ENCODE measurements at places on chromosomes 1 and 21.
A peak's percentile ranks its signal among the peaks of the same experiment; 100 is the strongest.

GRCh38 chr1:189117072-189117770, 1360.4 kb downstream of the BRINP3 start:
- no peak for DNase-seq

GRCh38 chr1:95371666-95372282, 137.8 kb downstream of the RWDD3 start:
- DNase-seq = no peak

DNA sequence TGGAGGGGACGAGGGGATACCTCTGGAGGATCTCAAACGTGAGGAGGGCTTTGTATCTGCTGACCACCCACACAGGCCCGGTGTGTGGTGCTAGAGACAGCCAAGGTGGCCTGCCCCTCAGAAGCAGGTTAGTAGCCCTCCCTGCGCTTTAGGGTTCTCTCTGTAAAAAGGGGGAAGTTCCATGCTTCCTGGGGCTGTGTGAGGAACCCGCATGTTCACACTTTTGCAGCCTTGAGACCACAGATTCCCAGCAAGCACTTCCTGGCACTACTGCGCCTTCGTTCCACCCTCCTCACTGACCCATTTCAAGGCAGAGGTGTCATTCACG, 7.9 kb upstream of the GUCA2B start:
- no peak for DNase-seq

DNA sequence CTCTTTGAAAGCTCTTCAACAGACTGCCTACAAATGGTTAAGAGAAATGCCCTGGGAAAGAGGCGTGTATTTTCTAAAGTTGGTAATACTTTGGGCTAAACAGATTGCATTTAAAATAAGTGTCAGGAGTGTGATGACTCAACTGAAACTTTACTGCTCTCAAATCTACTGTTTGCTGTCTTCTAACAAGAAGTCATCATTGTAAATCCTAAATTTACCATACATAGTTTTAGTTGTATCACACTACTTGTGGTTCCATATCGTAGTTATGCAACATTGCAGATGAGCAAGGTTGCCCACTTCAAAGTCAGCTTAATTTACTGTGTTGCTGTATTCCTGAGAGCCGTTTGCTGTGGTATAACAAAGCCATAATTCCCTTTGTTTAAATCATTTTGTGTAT, 59.6 kb downstream of the RGS21 start:
- DNase-seq = peak; percentile 14

GRCh38 chr1:33275706-33276572, 19.6 kb downstream of the ZNF362 start:
- no peak for DNase-seq

- DNase-seq = no peak
Observed at GRCh38 chr1:90155721-90156487, 161.0 kb downstream of the ZNF326 start.

DNA sequence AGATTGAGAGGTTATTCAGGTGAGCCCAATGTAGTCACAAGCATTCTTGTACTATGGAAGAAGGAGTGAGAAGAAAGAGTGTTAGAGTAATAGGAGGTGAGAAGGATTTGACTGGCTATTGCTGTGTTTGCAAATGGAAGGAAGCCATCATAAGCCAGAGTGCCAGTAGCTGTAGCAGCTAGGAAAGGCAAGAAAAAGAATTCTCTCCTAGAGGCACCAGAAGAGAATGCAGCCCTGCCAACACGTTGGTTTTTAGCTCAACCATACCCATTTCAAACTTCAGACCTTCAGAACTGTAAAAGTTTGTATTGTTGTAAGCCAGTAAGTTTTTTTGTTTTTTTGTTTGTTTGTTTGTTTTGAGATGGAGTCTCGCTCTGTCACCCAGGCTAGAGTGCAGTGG, 8.9 kb upstream of the IL12RB2 start:
- no peak for DNase-seq

GRCh38 chr1:160768295-160768657, 27.7 kb upstream of the LY9 start:
- DNase-seq = peak; percentile 93

DNA sequence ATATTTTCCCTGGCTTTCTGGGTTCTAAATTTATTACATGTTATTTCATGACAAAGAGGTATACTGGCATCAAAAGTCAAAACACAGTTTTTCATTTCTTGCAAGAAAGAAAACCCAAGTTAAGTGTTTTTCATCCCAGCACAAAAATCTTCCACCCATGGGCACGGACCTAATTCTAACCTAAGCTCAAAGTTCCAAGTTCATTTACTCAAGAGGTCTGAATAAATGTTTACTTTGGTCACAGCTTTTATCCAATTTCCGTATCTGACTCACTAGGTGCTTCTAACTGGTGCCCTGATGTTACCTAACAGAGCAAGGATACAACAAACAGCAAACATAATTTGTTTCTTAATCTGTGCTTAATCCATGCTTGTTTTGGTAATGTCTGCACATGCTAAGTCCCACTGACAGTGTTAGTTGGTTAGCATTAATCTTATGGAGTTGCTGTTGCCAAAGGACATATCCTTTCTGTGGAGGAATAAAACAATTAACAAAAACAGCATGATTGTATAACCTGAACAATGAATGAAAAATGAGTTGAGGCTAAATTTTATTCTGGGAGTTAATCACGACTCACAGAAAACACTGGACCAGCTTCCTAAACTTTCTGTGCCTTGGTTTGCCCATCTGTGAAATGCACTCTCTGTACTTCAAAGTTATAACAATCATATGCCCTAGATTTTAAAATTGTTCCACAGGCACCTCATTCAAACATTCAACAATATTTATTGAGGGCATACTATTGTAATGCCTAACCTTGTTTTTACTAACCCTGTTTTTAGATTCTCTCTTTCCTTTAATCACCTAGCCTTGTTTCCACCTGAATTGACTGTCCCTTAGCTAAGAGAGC, 4.2 kb upstream of the CHD1L start:
- no peak for DNase-seq

DNA sequence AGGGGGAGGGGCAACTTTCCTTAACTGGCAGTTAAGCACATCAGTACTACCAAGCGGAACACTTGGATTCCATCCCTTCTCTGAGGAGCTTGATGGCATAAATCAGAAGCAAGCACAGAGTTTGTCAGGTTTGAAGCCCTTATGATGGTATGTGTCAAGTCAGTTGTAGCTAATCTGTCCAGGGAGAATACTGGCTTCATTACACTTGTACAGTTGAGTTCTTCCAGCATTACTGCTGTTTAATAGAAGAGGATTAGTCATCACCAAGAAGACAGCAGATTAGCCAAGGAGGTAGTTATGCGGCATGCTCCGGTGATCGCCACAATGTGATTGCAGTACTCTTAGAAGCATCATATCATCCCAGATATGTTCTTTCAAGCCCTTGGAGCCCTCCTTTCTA, 2.1 kb upstream of the TDRD5 start:
- DNase-seq = no peak

- DNase-seq = no peak
Observed at GRCh38 chr21:46051821-46052675, 45.9 kb upstream of the COL6A2 start.

GRCh38 chr1:38239258-38239835, 192.8 kb upstream of the POU3F1 start:
- DNase-seq = no peak

GRCh38 chr1:4119516-4120220, 219.6 kb upstream of the C1orf174 start:
- DNase-seq = no peak

GRCh38 chr1:236455243-236455642, 61.2 kb downstream of the EDARADD start:
- DNase-seq = no peak
